ENCODE measurements at places on chromosomes 2 and 18. TPM values are rescaled to one million over a fixed set of nuclear protein-coding genes. Genes with fewer than 3 reads are reported as not detected.

DNA sequence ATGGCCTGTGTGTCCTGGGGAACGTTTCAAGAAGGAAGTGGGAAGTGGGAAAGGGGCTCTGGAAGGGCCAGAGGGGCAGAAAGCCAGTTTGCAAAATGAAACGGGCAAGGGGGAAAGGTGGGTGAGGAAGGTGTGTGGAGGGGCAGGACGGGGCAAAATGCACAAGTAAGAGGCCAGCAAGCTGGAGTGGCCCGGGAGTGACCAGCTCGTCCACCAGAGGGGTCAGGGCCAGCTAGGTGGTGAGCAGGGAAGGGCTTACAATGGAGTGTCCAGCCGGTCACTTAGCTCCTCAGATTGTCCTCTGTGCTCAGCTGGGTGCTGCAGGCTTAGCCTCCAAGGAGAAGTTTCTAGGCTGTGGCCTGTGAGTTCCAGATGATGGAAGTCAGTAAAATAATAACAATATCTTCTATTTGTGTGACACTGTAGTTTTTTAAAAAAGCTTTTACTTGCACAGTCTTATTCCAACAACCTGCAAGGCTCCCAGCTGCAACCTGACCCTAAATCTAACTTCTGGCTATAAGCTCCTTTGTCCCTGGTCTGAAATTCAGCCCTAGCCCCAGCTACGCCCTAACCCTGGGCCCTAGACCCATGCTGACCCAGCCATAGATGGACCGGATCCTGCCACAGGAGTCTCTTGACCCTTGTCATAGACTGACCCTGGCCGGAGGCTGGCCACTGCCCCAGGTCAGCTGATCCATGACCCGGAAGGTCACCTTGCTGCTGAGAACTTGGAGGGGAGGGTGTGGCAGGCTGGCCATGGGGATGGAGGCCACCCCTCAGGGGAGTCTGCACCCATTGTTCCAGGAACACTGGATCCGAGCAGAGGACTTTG, 29.2 kb downstream of the MYO7B start:
- no peak for DNase-seq

DNA sequence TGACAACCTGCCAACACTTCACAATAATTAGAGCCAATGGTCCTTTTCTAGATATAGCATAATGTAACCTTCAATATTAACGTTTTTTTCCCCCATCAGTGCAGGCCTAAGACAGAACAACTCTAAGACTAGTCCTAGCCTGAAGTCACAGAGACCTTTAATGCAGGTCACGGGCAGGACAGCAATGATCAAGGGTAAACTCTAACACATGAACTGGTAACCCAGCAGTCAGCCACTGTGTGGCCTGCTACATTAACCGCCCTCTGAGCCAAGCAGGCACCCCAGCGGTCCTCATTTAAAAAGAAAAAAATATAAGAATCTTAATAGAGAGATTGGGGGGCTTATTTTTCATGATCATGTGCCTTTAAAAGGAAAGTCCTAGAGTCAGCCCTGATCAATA, 290.6 kb downstream of the AFF3 start:
- DNase-seq, result no peak

- DNase-seq, result no peak
These were observed 158.6 kb downstream of the HNMT start for GRCh38 chr2:138122891-138123290.

DNA sequence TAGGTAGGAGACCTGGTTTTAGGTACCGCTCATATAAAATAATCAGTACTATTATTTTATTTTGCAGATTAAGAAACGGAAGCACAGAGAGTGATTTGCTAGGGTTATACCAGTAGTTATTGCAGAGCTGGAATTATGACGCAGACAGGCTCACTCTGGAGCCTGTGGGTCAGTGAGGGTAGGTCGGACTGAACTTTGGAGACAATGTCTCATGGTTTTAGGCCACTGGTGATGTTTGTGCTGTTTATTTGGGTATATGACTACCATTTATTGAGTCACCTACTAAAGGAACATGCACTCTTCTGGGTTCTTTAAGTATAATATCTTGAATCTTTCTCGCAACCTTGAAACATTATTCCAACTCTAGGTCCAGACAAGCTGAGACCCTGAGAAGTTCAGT, 33.5 kb upstream of the IL1R1 start:
- DNase-seq, result no peak

- no peak for DNase-seq
These were observed 158.1 kb downstream of the RBM43 start for GRCh38 chr2:151103551-151103950.

DNA sequence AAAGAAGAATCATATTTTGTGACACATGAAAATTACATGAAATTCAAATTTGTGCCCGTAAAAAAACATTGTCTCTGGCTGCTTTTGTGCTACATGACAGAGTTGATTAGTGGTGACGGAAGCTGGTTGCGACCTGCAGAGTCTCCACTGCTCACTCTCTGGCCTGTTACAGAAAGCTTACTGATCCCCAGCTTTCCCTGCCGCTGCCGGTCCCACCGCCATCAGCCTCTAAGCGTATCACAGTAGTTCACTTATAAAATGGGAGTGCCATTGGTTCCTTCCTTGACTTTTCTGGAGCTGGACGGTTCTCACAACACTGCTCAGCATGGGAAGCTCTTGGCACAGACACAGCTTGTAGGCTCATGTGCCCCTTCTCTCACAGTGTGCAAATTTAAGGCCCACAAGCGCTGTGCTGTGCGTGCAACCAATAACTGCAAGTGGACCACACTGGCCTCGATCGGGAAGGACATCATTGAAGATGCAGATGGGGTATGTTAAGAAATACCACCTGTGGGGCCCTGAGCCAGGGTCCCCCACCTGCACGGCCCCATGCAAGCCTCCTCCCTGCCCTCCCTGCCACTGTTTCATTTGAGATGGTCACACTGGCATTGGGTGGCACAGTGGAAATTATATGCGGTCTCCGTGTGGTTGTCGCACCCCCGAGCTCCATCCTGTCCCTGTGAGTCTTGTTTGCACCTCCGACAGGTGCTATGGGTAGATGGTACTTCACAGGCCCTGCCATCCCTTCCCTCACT, 81.3 kb downstream of the DGKD start:
- peak; percentile 4 for DNase-seq

DNA sequence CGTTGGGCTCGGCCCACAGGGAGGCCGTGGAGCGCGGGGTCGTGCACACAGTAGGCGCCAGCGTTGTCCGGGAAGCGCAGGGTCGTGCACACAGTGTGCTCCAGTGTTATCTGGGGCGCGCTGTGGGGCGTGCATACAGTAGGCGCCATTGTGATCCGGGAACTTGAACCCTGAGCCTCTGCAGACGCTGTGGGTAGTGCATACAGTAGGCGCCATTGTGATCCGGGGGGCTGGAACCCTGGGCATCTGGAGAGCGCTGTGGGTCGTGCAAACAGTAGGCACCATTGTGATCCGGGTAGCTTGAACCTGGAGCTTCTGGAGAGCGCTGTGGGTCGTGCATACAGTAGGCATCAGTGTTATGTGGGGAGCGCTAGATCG, 793 bp downstream of the ZNF236 start:
- DNase-seq, result no peak

DNA sequence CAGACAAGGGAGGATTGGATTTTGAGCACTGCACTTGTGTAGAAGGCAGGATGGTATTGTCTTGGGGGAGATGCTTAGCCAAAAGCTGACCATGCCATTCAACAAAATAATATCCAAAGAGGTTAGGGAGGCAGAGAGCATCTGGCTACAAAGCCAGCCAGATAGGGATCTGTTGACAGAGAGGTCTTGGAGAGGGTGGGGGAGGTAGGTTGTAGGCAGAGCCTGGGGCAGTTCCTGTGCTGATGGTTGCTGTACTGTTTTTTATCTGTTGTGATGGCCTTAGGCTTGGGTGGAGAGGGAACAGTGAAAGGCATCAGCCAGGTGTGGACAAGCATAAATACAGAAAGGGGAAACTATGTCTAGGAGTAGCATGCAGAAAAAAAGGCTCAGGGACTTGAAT, 100.9 kb downstream of the AQP4 start:
- no peak for DNase-seq

GRCh38 chr2:120583121-120583520, 152.5 kb upstream of the GLI2 start:
- DNase-seq, result no peak

- DNase-seq, result no peak
These were observed 618 bp upstream of the TNS1 start for GRCh38 chr2:218003281-218003944.

The ABCG5 gene
- total RNA-seq, result not detected

The L3MBTL4 gene
- total RNA-seq, result 12.3 TPM

The CABLES1 gene
- 34.6 TPM for total RNA-seq

The KYNU gene
- total RNA-seq, result 43.8 TPM

The CCDC178 gene
- total RNA-seq, result not detected

The TMEM198 gene
- 0.86 TPM for total RNA-seq

The NEMP2 gene
- 14.2 TPM for total RNA-seq

The TMEM163 gene
- total RNA-seq, result 4.4 TPM

The TMEM247 gene
- not detected for total RNA-seq

The BIN1 gene
- 63.5 TPM for total RNA-seq
